ENCODE measurements at places on chromosomes 2 and 18.
A peak's percentile ranks its signal among the peaks of the same experiment; 100 is the strongest.

- DNase-seq: no peak
Measured at GRCh38 chr2:173593109-173593508, 238.4 kb downstream of the CDCA7 start.

DNA sequence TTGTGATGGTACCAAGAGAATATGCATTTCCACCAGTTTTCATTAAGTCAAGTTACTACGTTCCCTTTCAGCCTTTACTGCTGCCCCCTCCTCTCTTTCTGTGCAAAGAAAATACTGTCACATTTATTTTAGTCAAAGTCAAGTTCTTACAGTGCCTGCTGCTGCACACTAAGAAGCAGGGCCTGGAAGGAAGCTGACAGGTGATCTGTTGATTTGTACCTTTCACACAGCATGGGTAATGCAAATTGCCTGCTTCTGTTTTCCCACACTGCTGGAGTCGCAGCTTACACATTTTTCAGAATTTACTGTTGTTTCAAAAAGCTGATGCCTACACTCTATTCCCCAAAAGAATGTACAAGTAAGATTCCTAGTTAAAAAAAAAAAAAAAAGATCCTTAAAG, 48.7 kb upstream of the CD226 start:
- no peak for DNase-seq

GRCh38 chr18:8045160-8045883, 478.2 kb downstream of the PTPRM start:
- DNase-seq: no peak

DNA sequence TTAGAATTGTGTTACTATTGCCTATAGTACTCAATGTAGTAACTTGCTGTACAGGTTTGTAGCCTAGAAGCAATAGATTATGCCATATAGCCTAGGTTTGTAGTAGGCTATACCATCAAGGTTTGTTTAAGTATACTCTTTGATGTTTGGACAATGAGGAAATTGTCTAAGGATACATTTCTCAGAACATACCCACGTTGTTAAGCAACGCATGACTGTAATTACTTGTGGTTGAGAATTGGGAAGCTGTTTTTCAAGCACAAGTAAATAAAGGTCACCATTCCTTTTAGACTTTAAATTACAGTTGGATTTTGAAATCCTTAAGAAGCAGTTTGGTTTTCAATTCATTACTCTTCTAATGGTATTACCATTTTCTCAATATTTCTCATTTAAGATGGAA, 89.8 kb upstream of the KCNH7 start:
- DNase-seq: no peak

DNA sequence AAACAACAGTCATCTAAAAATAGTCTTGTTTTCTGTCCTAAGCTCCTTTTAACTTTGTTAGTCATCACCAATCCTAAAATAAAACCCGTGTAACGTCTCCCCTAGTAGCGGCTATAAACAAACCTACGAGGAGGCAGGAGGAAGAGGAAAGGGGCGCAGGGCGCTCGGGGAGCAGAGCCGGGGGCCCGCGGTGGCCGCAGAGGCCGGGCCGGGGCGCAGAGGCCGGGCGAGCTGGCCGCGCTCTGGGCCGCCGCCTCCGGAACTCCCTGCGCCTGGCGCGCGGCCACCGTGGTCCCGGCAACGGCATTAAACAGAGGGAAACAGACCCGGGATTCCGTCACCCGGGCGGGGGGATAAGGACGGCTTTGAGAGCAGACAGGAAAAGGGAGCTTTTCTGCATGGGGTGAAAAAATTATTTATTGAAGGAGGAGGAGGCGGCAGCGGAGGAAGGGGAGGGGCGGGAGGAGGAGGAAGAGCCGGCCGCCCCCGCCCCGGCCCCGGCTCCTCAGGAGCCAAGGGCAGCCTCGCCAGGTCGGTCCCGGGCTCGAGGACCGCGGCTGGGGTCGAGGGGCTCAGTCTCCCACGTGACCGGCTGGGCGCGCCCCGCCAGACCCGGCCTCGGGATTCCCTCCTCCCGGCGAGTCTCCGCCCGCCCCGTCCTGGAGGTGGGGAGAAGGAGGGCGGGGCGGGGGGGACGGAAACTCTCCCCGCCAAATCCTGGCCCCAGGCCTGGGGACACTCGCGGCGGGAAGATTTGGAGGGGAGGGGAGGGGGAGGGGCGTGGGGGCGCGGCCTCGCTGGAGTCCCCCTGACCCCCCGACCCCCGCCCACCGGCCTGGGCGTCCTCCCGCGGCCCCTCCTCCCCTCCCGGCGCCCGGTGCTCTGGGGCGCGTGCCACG, 1.8 kb upstream of the NFATC1 start:
- DNase-seq: peak; percentile 32

DNA sequence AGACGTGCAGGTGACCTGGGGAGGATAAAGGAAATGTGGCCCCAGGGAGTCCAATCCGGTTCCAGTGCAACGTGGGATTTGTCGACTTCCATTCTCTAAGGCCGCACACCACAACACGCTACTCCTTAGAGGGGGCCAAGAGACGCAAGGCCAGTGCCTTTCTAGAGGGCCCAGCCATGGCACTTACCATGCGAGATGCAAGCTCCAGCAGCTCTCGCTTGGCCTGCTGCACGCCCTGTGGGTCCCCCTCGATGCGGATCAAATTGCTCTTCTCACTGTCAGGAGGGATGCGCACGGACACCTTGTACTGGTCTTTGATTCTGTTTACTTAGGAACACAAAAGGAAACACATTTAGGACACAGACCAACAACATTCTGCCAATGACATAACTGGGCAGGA, 61.2 kb downstream of the ANO7 start:
- DNase-seq: no peak

- DNase-seq: no peak
Measured at GRCh38 chr2:189178726-189179569, 613 bp downstream of the COL5A2 start.

- no peak for DNase-seq
Measured at GRCh38 chr2:134758633-134759032, 39.8 kb upstream of the TMEM163 start.

DNA sequence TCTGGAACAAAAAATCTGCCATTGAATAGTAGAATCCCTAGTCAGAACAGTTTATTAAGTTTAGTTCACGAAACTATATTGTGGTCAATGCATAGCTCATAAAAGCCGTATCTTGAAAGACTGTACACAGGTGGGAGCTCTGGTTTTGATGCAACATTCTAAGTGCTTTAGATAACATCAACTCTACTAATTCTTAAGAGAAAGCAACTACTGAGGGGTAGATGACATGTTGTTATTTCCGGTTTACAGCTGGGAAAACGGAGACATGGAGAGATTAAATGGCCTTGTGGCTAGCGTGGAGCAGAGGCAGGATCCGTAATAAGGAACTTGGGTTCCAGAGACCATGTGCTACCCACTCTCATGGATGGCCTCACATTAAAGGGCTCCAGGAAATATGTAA, 4.2 kb upstream of the ITGA6 start:
- no peak for DNase-seq

GRCh38 chr18:79596446-79597175, 83.0 kb upstream of the CTDP1 start:
- DNase-seq: no peak

DNA sequence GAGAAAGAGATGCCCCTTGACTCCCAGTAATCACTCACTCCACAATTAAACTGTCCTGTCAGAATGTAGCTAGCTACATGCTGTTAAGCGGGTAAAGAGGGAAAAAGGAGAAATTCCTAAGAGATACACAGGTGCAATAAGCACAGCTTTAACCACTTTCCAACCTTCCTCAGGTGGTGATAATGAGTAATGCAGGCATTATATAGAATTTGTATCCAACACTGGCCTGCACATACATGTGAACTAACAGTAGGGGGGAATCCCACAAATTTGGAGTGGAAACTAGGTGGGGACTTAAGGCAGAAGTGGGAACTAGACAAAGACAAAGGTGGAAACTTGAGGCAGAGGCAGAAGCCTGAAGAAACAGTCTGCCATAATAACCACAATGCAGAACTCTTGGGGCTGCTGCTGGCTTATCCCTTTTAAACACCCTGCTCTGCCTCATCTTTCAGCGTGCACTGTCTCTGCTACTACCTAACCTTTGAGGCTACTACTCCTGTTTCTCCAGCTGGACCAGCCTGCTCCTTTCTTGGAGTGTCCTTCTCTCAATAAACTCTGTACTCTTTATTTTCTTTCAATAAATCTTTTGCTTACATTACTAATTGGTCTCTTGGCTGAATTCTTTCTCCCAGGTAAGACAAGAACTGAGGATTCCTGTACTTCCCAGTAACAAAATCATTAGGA, 259.7 kb downstream of the PDE11A start:
- DNase-seq: no peak

- no peak for DNase-seq
Measured at GRCh38 chr2:224885836-224886547, 156.3 kb downstream of the DOCK10 start.

- DNase-seq: no peak
Measured at GRCh38 chr2:13005761-13006335, 289.1 kb downstream of the TRIB2 start.

DNA sequence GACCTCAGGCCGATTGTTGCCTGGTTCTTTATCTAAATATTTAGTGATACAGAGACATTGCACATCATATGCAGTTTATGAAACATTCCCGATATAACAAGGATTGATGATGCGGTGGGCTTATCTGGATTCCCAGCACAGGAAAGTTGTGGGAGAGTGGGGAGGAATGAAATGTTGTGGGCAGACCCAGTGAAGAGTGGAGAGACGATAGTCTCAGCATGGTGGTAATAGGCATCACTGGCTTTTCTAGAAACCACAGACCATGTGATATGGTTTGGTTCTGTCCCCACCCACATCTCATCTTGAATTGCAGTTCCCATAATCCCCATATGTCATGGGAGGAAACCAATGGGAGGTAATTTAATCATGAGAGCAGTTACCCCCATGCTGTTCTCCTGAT, 34.8 kb upstream of the RND3 start:
- no peak for DNase-seq

DNA sequence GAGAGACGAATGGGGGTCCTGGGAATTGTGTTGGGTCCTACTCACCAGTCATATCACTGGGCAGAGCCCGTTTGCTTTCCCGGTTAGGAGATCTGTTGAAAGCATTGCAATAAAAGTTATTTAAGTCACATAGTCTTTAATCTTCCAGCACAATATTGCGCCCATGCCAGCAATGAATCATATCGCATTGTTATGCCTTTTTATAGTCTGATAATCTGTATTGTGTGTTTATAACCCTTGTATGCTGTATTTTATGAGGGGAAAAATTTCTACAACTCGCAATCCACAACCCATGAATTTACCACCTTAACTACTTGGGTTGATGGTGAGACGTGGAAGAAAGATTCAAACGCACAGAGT, 211.9 kb upstream of the SMIM21 start:
- no peak for DNase-seq

GRCh38 chr2:237625216-237625705, 2.1 kb upstream of the LRRFIP1 start:
- no peak for DNase-seq

GRCh38 chr2:25885933-25886332, 7.6 kb upstream of the ASXL2 start:
- DNase-seq: no peak

DNA sequence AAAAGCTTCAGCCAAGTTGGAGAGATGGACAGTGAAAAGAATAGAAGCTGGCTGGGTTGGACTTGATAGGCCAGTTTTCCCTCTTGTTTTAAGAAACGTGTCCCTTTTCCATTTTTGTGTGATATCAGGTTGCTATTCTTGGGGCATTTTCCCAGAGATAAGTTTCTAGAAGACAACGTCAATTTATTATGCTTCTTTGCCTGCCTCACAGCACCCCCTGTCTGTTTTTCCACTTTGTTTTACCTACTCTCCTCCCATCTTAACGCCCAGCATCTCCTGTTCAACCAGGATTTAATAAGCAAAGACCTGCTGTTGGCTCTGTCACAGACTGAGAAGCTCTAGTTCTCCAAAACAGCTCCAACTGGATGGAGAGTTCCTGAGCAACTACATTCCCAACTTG, 317.8 kb upstream of the ZNF521 start:
- no peak for DNase-seq

DNA sequence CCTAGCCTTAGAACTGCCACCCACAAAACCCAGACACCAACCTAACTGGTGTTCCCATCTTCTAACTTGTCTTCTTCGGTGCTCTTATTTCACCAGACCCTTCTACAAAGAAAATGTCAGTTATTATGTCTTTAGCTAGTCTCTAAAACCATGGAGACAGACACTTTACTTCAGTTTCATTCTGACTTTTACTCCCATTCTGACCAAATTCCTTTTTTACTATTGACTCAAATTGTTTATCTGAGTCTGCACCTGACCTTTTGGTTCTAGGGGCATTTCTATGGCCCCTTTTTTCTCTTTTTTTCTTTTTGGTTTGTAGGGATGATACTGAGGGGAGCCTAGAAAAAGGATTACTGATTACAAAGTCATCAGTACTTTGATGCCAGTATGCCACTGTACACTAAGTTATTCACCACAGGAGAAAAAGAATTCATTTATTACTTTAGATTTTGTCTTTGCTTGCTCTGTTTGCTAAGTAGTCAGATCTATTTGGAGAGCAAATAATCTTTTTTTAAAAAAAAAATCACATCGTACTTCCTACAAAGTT, 6.8 kb upstream of the SLC1A4 start:
- no peak for DNase-seq

- no peak for DNase-seq
Measured at GRCh38 chr2:176683618-176684111, 414.4 kb downstream of the MTX2 start.
